ENCODE measurements at places on chromosomes 1 and 21.

GRCh38 chr1:192477630-192478029, 97.9 kb upstream of the RGS1 start:
- DNase-seq = no peak

- DNase-seq = no peak
Measured at GRCh38 chr1:247294282-247294681, 37.4 kb downstream of the ZNF496 start.

- no peak for DNase-seq
Measured at GRCh38 chr1:15282038-15282437, 35.0 kb downstream of the FHAD1 start.

DNA sequence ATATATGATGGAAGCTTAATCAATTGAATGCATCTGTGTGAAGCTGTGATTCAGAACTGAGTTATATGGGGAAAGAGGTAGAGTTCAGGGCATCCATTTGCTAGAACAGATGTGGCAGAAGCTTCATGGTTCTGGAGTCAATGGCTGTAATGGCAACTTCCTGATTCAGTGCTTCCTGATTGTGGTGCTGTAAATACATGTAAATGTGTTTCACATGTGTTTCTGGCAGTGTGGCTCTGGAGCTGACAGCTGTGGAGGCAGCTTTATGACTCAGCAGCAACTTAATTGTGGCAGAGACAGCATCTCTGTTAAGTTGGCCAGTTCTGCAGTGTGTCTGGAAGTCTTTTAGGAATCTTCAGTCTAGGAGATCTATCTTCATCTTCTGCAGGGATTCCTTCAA, 226.6 kb upstream of the ZRANB2 start:
- no peak for DNase-seq

- DNase-seq = no peak
Measured at GRCh38 chr1:169031566-169032224, 74.8 kb upstream of the ATP1B1 start.

GRCh38 chr1:81113688-81114087, 687.0 kb upstream of the ADGRL2 start:
- no peak for DNase-seq

- DNase-seq = no peak
Measured at GRCh38 chr1:201471772-201472171, 2.8 kb upstream of the PHLDA3 start.

DNA sequence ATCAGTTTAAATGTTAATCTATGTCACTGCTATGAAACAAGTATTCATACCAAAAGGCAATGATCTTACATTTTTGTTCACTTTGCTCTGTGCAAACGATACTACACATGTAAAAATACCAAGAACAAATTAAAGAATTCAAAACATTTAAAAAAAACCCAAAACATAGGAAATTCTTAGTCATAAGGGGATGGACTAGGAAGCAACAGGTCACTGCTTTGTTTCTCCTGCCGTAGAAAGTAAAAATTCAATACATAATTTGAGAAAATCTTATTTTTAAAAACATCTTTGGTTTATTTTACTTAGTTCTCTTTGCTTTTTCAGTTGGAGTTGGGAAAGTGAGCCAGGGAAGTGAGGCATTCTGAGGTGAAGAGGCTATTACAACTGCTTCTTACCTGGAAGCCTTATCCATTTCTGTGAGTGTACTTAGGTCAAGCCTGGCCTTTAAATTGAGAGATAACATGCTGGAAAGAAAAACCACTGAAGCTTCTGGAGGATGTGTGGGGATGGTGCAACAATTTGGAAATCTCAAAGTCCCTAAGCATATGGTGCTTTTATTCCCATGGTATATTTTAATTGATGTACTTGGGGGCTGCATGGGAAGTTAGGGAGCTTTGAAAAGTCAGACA, 183.5 kb downstream of the CDC42BPA start:
- DNase-seq = no peak

DNA sequence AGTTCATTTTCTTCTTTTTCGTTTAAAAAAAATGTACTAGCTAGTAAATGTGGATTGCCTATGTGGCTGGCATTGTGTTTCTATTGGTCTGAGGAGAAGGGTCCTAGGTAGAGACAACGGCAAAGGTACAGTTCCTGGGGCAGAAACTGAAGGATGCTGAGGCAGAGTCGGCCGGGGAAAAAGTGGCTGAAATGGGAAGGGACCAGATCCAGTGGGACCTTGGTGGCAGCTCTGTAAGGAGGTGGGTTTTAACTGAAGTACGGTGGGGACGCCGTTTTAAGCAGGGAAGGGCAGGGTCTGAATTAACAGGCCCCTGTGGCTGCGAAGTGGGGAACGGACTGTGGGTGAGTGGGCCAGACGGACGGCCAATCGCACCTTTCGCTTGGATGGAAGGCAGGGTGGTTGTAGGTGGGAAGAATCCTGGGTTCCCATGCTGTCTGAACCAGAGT, 420 bp upstream of the VPS13D start:
- no peak for DNase-seq

- DNase-seq = no peak
Measured at GRCh38 chr1:156431769-156432668, 63.0 kb downstream of the RHBG start.

DNA sequence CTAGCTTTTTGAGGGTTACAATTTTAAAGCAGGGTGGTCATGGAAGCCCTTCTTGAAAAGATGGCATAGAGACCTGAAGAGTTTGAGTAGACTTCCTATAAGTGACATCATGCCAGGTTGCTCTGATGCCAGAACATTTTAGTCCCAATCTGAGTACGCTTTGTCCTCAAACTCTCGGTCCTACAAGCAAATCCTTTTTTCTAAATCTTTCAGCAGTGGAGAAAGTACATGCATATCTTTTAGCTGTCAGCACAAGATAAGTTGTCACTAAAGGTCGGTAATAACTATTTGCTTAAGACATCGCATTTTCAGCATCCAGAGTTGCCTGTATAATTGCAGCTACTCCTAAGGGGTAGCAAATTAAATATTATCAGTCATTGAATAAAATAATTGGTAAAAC, 140.4 kb downstream of the ATP6V1G3 start:
- no peak for DNase-seq

- DNase-seq = no peak
Measured at GRCh38 chr1:45974541-45975269, 157.7 kb downstream of the PIK3R3 start.

- no peak for DNase-seq
Measured at GRCh38 chr1:7408771-7409150, 362.3 kb upstream of the VAMP3 start.

DNA sequence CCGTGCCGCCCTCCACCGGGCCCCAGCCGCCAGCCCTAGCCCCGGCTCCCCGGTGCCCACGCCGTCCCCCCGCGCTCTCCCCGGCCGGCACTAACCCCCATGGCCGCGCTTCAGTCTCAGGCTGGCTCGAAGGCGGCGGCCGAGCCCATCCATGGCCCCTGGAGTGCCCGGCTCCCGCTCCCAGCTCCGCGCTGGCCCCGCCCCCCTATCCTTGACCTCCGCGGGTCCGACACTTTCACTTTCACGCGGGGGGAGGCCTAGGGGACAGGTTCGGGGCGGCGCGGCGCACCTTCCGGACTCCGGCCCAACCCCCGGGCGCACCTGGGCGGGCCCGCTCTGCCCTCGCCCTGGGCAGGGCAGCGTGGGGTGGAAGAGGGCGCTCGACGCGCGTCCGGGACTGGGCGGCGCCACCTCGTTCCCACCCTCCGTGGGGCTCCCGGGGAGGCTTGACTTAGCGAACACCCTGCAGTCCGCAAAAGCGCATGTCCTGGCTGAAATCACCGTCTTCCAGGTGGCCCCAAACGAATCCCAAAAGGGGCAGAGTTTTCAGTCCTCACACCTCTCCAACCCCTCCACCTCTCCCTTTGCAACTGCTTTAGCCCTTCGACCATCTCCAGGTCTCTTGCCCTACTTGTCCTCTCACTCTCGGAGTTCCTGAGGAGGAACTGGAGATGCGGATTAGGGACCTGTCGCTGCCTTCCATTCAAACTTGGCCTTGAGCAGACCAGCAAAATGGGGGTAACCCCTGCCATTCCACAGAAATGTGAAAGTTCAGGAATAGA, 3.9 kb upstream of the DENND2D start:
- peak; percentile 79 for DNase-seq

GRCh38 chr1:6490181-6491080, 1.0 kb downstream of the PLEKHG5 start:
- peak; percentile 53 for DNase-seq

GRCh38 chr1:93546162-93546863, 98.4 kb downstream of the FNBP1L start:
- no peak for DNase-seq

GRCh38 chr1:5611431-5611830, 380.8 kb downstream of the NPHP4 start:
- no peak for DNase-seq

- DNase-seq = peak; percentile 31
Measured at GRCh38 chr1:201171063-201172036, 17.1 kb upstream of the TMEM9 start.

- peak; percentile 43 for DNase-seq
Measured at GRCh38 chr1:150009604-150010392, 728 bp downstream of the OTUD7B start.

GRCh38 chr1:206464456-206464964, 5.8 kb upstream of the IKBKE start:
- DNase-seq = peak; percentile 44

- DNase-seq = no peak
Measured at GRCh38 chr1:65939636-65940035, 146.9 kb downstream of the PDE4B start.

DNA sequence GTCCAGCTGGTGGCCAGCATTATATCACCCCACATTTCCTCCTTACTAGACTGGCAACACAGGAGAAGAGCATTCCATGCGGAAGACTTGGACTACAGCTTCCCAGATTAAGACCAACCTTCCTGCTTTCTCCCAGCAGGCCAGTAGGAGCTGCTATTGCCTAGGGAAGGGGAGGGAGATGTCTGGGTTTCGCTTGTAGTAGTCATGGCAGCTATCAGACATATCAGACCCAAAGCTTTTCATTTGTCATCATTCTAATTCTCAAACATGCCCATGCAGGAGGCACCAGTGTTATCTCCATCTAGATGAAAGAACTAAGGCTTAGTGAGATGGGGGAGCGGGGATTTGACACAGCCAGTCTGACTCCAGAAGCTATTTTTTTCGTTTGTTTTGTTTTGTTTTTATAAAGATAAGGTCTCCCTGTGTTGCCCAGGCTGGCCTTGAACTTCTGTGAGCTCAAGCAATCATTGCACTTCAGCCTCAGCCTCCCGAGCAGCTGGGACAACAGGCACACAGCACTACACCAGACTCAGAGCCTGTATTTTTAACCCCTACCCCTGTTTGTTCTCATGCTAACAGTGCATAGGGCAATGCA, 4.5 kb downstream of the PLA2G2A start:
- DNase-seq = peak; percentile 38

- no peak for DNase-seq
Measured at GRCh38 chr1:145750426-145750825, 31.1 kb downstream of the CD160 start.

DNA sequence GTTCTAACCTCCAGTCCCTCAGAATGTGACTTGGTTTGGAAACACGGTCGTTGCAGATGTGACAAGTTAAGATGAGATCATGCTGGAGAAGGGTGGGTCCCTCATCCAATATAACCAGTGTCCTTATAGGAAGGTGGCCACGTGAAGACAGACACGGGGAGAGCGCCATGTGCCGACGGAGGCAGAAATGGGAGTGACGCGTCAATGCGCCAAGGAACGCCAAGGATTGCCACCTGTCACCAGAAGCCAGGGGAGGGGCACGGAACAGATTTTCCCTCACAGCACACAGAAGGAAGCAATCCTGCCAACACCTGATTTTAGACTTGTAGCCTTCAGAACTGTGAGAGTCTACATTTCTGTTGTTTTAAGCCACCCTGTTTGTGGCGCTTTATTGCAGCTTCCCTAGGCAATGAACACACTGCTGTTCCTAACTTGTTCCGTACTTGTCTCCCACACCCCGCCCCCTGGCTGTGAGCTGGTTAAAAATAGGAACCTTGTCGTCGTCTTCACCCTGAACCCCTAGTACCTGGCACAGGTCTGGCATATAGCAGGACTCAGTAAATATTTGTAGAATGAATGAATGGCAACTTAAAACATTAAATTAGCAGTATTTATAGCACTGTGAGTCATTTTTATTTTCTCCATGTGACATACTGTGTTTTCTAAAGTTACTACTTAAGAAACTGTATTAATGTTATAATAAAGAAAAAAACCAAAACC, 14.2 kb downstream of the RIMS3 start:
- no peak for DNase-seq

- no peak for DNase-seq
Measured at GRCh38 chr1:220803401-220804201, 16.9 kb downstream of the MTARC1 start.

DNA sequence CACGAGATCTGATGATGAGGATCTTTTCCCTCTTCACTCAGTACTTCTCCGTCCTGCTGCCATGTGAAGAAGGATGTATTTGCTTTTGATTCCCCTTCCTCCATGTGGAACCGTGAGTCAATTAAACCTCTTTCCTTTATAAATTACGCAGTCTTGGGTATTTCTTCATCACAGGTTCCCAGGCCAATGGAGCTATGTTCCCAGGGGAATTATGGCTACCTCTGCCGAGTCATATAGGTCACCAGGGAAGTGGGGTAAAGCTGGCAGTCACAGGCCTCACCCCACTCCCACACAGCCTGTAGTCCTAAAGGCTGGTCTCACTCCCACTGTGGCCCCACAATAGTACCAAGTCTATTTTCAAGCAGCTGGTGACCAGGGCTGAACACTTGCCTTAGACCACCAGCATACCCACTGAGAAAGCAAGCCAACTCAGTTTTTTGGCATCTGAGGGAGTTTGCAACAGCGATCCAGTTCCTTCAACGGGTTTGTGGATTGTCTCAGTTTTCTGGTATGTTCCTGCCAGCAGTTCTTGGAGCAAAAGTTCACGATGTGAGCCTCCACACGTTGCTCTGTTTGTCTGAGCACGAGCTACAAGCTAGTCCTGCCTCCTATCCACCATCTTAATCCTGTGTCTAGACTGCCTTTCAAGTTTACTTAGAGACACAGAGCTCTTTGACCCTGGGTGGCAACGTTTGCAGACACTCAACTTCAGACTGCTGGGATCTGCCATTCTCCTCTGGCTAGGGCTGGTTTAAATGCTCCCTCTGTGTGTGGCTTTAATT, 104.5 kb downstream of the CENPF start:
- DNase-seq = no peak

GRCh38 chr1:31931593-31932225, 6.5 kb downstream of the PTP4A2 start:
- no peak for DNase-seq

GRCh38 chr1:177770096-177770495, 199.8 kb downstream of the SEC16B start:
- DNase-seq = no peak

GRCh38 chr1:31954607-31955283, 16.6 kb upstream of the PTP4A2 start:
- peak; percentile 72 for DNase-seq

GRCh38 chr1:104294259-104294658, 544.6 kb downstream of the AMY1C start:
- no peak for DNase-seq

GRCh38 chr1:170010443-170010842, 64.1 kb downstream of the KIFAP3 start:
- DNase-seq = peak; percentile 27

GRCh38 chr1:50266509-50266908, 156.7 kb downstream of the DMRTA2 start:
- no peak for DNase-seq
